Cerebellum (tissue), 4 donors: ENCODE measurements at places on chromosomes 5 and 9. TPM values are rescaled to one million over a fixed set of nuclear protein-coding genes. Genes with fewer than 3 reads are reported as not detected.

PCDHGB2 gene
- total RNA-seq, result 17.1 TPM

GLRX gene
- total RNA-seq, result 8.9 TPM

ZBED3 gene
- 3.7 TPM for total RNA-seq

HMGCR gene
- total RNA-seq, result 168 TPM

CDH10 gene
- total RNA-seq, result 23.2 TPM

CSNK1A1 gene
- 223 TPM for total RNA-seq

ERCC6L2 gene
- total RNA-seq, result 146 TPM

HAUS6 gene
- total RNA-seq, result 25.4 TPM

GRCh38 chr5:172878933-172879752, 45.1 kb downstream of the ERGIC1 start:
- DNase-seq, result no peak

- no peak for DNase-seq
Observed at GRCh38 chr9:110573305-110573704, 6.2 kb downstream of the SVEP1 start.

DNA sequence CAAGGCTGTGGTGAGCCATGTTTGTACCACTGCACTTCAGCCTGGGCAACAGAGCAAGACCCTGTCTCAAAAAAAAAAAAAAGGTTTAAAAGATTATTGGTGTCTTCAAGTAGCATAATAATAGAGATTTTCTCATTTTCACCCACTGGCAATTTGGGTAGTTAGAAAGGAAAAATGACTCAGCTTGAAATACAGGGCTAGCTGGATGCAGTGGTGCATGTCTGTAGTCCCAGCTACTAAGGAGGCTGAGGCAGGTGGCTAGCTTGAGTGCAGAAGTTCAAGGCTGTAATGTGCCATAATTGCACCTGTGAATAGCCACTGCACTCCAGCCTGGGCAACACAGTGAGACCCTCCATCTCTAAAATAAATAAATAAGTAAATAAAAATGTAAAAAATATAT, 111.1 kb downstream of the ARRDC3 start:
- DNase-seq, result no peak

- no peak for DNase-seq
Observed at GRCh38 chr5:178454821-178455479, 135.2 kb downstream of the COL23A1 start.

- no peak for DNase-seq
Observed at GRCh38 chr9:123973590-123974223, 37.9 kb upstream of the LHX2 start.

- DNase-seq, result no peak
Observed at GRCh38 chr5:34687269-34688011, 31.3 kb downstream of the RAI14 start.

DNA sequence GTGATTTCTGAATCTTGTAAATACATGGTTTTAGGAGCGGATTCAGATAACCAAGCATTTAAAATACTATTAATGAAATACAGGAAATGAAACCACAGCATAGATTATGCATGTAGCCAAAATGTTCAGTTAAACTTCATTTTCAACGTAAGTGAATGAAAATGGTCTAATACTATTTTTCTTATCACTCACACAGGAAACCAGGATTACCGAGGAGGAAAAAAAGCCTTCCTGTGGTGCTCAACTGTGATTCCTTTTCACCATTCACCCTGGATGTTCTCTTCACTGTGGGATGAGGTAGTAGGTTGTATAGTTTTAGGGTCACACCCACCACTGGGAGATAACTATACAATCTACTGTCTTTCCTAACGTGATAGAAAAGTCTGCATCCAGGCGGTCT, 83.4 kb upstream of the ZNF169 start:
- no peak for DNase-seq

DNA sequence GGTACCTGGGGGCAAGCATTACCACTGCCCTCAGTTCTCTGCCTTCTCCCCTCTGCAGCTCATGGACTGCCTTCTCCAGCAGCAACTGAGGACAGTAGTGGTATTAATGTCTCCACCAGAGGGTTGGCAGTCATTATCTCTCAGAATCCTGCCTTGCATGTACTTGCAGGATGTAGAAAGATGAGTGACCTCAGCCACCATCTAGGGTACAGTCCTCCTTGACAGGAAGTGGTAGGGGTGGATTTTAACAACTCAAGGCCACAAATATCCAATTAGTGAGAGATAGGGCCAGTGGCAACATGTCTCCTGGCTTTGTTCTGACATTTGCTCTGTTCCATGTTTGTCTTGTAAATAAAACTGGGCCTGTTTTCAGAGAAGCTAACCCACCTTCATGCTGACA, 47.2 kb downstream of the F2R start:
- DNase-seq, result no peak

DNA sequence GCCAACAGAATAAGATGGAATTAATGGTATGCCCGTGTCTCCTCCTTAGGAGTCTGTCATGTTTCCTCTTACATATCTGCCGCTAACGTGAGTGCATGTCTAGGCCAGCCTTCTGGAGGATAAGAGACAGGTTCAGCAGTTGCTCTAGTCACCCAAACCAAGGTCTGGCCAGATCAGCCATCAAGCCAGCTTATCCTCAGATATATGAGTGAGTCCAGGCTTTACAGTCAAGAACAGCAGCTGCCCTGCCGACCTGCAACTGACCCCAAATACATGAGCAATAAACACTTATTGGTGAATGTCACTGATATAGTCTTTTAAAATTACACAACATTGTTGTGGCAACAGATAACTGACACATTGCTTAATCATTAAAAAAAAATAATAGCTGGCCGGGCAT, 123.5 kb downstream of the TSSK1B start:
- DNase-seq, result no peak

DNA sequence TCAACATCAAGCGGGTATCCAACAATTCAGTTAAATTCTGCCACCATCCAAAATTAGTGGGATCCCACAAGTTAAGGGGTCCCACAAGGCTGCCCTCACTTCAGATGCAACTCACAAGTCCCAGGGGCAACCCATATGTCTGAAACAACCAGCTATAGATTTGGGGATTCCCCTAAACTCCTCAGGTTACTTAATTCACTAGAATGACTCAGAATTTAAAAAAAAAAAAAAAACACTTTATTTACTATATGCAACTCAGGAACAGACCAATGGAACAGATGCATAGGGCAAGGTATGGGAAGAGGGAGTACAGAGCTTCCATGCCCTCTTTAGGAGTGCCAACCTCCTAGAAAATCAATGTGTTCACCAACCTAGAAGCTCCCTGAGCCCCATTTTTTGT, 15.1 kb downstream of the AUH start:
- no peak for DNase-seq

DNA sequence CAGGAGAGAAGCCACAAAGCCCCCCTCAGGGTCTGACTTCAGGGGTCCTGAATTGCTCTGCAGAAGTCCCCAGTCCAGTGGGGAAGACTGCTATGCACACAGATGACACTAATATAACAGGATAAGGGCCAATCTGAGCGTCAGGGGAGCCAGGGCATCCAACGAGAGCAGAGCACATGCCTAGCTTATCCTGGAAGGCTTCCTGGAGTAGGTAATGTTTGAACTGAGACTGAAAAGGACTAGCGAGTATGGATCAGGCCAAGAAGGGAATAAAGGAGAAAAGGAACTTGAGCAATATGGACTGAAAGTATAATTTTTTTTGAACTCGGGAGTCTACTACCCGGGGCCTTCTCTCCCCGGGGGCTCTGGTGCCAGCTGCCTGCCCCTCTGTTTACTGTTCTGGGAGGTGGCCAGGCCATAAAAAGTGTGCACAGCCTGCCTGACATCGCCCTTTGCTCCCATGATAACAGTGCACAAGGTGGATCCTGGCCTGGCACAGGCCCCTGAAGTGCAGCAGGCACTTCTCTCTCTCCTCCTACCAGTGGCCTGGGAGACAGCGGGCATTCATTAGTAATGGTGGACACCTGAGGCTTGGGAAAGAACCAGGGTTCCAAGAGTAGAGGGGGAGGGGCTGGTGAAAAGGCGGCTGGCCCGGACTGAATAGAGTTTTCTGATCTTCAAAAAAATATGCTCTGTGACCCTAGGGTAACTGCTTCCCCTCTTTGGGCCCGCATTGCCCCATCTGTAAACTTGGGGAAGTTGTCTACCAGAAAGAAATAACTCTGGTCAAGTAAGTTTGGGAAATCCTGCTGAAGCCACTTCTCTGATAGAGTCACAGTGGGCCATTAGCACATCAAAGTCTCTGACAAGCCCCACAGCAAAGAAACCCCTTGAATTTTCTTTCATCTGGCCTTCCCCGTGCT, 4.6 kb upstream of the SLC6A7 start:
- no peak for DNase-seq

GRCh38 chr9:6356904-6357303, 28.7 kb downstream of the TPD52L3 start:
- DNase-seq, result no peak

DNA sequence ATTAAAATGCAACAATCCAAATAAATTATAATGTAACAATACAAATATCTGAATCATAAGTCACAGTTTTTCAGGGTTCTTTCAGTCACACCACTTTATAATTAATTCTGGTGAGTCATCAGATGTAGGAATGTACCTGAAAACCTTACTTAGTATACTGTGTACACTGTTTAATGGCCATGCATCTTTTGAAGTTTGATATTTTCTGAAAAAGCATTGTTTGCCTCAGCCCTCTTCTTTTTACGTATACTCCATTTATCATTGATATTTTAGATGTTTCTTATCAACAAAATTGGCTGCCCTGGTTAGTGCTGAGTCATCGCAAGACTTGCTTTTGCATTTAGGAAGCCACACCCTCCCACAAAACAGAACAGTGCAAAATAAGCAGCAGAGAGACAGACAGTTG, 218.6 kb downstream of the PJA2 start:
- DNase-seq, result no peak

- DNase-seq, result no peak
Observed at GRCh38 chr5:11925701-11926100, 21.5 kb upstream of the CTNND2 start.

- DNase-seq, result peak; percentile 68
Observed at GRCh38 chr9:93576258-93577077, at the start of gene PHF2. Gene PHF2, plus strand, starts transcription at chr9:93576584. Its CDS starts 190 bp downstream, at chr9:93576774.

GRCh38 chr9:79895232-79895631, 323.5 kb downstream of the TLE4 start:
- no peak for DNase-seq

DNA sequence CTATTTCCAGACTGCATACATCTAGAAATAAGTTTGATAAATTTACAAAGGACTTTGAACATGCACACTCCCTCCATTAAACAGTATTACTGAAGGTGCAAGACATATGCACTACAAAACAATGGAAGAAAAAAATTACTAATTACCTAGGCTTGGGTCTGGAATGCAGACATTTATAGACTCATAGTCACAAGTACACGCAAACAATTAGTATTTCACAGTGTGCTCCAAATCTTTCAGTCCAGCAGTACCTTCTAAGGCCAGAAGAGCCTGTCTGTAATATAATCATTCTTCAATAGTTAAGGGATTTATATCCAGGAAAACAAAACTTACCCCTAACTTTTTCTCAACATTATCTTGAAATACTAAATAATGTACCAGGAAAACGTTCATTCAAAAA, 11.2 kb downstream of the RICTOR start:
- no peak for DNase-seq
